ENCODE measurements at places on chromosomes 6 and 20. TPM values are rescaled to one million over a fixed set of nuclear protein-coding genes. Genes with fewer than 3 reads are reported as not detected.

The SLC52A3 gene
- total RNA-seq, result 3.6 TPM

The BIRC7 gene
- 15.5 TPM for total RNA-seq

The CD83 gene
- total RNA-seq, result 26.0 TPM

The ARMH2 gene
- not detected for total RNA-seq

The ZNF133 gene
- total RNA-seq, result 11.1 TPM

The ALDH5A1 gene
- 15.5 TPM for total RNA-seq

The CTAGE9 gene
- not detected for total RNA-seq

The CCN2 gene
- total RNA-seq, result 229 TPM

The EFCAB8 gene
- 0.72 TPM for total RNA-seq

The C20orf204 gene
- total RNA-seq, result 1.9 TPM

The CLIC5 gene
- total RNA-seq, result 131 TPM
